ENCODE measurements at places on chromosomes 2 and 18.

GRCh38 chr2:226475650-226476049, 324.0 kb downstream of the IRS1 start:
- DNase-seq: peak; percentile 78

DNA sequence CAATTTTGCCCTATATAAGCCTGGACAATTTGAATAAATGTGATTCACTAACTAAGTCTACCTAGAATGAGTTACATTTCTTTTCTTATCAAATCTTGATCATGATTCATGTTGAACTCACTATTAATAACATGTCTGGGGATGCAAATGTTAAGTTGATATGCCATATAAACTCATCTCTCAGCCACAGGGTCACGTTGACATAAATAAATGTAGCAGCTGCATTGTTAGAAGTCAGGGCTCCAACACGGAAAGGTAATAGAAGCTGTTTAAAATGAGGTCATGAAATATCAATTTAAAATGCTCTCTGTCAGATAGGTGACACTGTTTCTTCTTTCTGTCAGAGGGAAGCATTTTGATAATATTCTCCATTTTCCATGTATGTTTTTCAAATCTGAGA, 521.9 kb downstream of the CCDC85A start:
- DNase-seq: no peak

- DNase-seq: no peak
Measured at GRCh38 chr18:677145-677544, 19.7 kb downstream of the TYMS start.

DNA sequence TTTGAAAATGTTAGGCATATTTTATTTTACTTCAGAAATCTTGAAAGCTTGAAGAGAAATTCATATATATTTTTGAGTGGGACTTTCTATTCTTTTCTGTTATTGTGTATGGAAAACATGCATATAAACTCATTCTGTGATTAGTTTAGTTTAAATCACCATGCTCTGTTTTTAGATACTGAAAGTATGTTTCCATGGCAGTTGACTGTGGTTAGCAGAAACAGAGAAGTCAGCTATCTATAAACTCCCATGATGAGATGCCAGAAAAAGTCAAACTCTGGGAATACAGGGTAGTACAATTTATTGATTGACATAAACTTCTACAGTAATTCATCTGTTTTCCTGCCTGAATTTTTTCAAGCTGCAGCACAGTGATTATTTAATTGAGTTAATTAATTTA, 905.3 kb upstream of the VRK2 start:
- no peak for DNase-seq

DNA sequence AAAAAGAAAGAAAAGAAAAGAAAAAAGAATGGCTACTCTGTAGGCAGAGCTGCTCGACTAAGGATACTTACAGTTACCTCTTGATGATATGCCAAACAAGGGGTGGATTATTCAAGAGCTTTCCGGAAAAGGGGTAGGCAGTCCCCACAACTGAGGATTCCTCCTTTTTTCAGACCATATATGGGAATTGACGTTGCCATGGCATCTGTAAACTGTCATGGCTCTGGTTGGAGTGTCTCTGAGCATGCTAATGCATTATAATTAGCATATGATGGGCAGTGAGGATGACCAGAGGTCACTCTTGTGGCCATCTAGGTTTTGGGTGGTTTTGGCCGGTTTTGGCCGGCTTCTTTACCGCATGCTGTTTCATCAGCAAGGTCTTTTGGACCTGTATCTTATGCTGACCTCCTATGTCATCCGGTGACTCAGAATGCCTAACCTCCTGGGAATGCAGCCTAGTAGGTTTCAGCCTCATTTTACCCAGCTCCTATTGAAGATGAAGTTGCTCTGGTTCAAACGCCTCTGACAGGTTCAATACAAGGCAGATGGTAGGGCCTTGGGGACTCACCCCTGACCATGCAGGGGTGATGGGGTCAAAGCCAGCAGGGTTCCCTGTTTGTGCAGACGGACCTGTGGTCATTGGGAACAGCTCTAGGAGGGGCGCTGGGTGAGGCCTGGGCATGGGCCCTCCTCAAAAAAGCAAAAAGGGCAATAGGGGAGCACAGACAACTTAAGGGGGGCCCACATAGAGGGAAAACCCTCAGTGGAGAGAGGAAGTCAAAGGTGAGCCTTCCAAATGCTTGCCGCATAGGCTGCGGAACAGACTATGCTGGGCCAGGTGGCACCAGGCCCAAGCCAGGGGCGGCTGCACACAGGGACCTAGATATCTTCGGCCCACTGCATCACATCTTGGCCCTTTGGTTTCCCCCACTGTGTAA, 251.2 kb upstream of the RAB6C start:
- no peak for DNase-seq

DNA sequence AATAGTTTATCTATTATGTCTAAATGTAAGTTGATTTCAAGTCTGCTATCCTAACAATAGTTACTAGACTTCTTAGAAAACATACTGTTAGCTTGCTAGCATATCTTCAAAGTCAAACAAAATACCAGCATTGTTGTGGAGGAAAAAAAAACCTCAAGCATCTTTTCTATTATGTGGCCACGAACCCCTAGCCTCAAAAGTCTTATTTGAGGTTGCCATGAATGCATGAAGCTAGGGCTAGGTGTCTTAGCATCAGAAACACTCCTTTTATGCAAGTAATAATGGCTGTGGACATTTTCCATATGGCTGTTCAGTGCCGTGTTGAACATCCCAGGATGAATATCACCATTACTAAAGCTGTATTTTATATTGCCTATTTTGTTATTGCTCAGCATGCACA, 86.6 kb upstream of the OTX1 start:
- DNase-seq: no peak

- DNase-seq: no peak
Measured at GRCh38 chr18:57908092-57908491, 105.0 kb upstream of the ATP8B1 start.

- DNase-seq: no peak
Measured at GRCh38 chr2:85430752-85431569, 12.4 kb downstream of the SH2D6 start.

DNA sequence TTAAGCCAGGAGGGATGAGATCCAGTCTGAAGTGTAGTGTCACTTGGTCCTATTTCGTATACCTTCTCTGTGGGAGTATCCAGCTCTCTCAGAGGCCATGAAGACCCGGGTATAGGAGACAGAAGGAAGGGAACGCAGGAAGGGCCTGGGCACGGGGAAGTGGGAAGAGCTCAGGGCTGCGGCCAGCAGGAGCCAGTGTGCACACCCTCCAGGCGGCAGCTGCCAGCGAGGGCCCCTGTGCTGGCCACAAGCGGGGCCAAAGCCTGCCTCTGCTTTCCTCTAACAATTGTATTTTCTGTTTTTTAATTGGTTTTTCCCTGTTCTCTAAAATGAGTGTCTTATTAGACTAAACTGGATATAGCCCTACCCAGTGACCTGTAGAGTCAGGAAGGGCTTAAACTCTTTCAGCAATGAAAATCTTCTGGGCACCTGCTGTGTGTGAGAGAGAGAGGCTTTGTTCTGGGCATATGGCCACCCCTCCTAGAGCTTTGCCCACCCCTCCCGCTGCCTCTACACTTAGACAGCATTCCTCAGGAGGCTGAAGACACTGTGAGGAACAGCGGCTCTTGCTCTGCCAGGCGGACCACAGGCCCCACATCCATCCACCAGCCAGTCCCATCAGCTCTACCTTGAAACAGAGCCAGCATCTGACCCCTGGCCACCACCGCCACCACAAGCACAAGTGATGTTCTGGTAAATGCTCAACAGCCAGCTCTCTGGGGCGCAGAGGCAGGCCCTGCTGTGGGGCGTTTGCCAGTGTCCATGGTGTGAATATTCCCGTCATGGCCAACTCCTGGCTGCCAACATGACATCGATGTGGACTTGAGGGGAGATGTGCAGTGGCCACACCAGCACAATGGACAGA, 9.5 kb downstream of the GPR17 start:
- no peak for DNase-seq

DNA sequence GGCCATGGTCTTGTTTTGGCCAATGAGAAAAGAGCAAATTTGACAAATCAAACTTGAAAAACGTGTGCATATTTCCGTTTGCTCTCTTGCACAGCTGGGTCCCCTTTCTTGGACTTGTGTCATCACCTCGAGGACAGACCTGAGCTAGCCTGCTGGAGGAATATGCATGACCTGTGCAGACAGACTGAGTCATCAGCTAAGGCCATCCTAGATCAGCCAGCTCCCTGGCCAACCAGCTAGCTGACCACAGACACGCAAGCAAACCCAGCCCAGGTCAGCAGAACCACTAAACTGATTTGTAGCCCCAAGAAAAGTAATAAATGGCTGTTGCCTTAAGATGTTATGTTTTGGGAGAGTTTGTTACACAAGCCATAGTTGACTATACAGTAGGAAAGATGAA, 61.3 kb upstream of the PAX3 start:
- no peak for DNase-seq

DNA sequence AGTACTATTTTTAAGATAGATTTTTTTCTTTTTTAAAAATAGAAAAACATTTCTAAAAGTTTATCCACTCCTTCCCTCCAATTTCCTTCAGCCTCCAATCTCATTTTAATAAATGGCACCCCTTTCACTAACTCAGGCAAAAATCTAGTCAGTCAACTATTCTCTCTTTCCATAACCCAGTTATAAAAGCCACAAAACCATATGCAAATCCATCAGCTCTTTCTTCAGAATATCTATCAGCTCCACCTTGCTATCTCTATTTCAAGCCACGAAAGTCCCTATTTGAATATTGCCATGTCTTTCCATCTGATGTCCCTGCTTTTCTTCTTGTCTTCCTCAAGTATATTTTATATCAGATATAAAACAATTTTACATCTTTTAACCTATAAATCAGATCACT, 397.1 kb downstream of the ERBB4 start:
- no peak for DNase-seq

DNA sequence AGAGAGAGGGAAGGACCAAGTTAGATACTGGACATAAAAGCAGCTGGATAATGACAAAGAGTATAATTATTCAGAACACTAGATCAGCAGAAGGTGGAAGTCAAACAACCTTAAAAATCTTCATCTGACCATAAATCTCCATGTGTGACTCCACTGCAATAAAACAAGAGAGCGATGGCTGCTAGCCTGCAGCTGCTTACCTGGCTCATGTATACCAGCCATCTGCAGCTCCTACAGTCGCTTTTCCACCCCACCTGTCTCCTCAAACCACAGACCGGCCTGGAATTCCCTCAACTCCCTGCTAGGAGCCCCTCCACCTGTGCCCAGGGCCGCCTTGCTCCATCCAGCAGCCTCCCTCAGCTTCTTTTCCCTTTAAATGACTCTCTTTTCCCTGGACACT, 64.5 kb downstream of the SLC4A5 start:
- no peak for DNase-seq

DNA sequence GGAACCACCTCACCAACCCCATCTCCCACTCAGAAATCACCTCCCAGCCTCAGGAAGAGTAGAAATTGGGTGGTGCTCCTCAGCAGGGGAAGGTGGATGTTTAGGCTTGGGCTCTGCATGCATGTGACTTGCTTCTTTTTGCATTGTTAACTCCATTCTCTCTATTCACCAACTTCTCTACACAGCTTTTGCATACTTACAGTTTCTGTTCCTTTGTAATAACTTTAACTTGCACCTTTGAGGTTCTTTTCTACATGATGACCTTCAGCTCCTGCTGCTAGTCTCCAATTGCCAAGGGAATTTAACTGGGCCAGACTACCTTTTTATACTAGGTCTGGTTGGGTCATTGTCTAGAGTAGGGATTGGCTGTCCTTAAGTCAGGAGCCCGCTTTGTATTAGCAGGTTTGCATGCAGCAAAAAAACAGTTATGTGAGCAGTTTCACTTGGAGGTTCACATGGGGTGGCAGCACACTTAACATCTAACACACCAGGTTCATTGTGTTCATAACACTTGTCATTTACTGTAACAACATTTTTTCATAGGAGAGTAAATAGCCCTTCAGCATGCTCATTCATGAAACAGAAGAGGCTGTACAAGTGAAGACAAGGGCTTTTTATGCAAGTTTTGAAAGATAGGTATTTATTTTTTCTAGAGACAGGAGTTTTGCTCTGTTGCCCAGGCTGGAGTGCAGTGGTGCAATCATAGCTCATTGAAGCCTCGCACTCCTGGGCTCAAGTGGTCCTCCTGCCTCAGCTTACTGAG, 12.0 kb downstream of the MRPL35 start:
- DNase-seq: no peak

- DNase-seq: no peak
Measured at GRCh38 chr18:50163505-50163904, 31.4 kb downstream of the MYO5B start.

- no peak for DNase-seq
Measured at GRCh38 chr18:41644466-41644865, 310.6 kb upstream of the PIK3C3 start.

DNA sequence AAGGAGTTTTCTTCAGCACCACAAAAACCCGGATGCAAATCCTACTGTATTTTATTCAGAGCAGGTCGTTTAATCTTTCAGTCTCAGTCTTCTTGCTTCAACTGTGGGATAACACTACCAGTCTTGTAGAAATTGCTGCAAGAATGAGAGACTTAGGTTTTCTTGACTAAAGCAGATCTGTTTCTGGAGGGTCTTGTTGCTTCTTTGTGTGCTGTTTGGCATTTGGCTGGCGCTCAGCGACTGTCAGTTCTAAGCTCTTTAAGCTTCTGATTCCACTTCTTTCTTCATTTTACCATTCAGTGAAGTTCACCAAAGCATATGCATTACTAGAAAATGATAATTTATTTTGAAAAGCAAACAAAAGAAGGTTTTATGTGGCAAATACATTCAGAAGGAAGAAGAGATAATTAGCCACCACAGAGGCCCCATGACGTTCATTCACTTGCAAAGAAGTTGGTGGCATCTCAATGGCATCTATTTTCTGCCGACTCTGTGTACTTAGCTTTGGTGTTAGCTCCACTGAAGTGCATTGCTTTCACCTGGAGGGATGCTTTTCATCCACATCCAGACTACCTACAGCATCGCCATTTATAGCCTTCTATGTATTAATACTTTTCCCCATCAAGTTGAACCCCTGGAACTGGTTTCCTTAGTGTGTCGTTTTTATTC, 53.7 kb downstream of the TRIB2 start:
- DNase-seq: no peak

GRCh38 chr2:80244905-80245584, 59.5 kb downstream of the LRRTM1 start:
- no peak for DNase-seq

GRCh38 chr18:46623541-46623940, 33.5 kb downstream of the LOXHD1 start:
- peak; percentile 4 for DNase-seq
